ENCODE measurements at places on chromosomes 12 and 14. TPM values are rescaled to one million over a fixed set of nuclear protein-coding genes. Genes with fewer than 3 reads are reported as not detected.

The ZC3H14 gene
- total RNA-seq = 66.4 TPM

The MUCL1 gene
- not detected for total RNA-seq

The WNT5B gene
- 9.8 TPM for total RNA-seq

The RAD9B gene
- 2.1 TPM for total RNA-seq

The LIN7A gene
- total RNA-seq = 31.2 TPM

The RIPK3 gene
- total RNA-seq = 4.4 TPM

The PMCH gene
- total RNA-seq = not detected

The PZP gene
- total RNA-seq = 1.7 TPM

The PTPRQ gene
- total RNA-seq = 16.3 TPM

The KLRB1 gene
- 2.3 TPM for total RNA-seq

The GNB3 gene
- total RNA-seq = 2.5 TPM

The SELPLG gene
- total RNA-seq = 3.6 TPM

The KCNH3 gene
- 0.58 TPM for total RNA-seq

The KLHL42 gene
- total RNA-seq = 70.0 TPM

The KERA gene
- total RNA-seq = 1.1 TPM
